ENCODE measurements at places on chromosomes 3 and 15.
A peak's percentile ranks its signal among the peaks of the same experiment; 100 is the strongest.

DNA sequence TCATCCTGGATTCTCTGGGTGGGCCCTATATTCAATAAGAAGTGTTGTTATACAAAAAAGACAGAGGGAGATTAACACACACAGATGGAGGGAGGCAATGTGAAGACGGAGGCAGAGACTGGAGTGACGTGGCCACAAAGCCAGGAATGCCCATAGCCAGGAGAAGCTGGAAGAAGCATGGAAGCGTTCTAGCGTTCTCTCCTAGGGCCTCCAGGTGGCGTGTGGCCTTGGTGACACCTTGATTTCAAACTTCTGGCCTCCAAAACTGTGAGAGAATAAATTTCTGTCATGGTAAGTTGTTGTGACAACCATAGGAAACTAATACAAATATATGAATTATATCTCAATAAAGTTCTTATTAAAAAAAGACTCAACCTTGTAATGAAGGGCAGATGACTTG, 21.3 kb downstream of the THBS1 start:
- no peak for DNase-seq

- DNase-seq, result no peak
Measured at GRCh38 chr15:53836618-53837017, 77.2 kb upstream of the WDR72 start.

DNA sequence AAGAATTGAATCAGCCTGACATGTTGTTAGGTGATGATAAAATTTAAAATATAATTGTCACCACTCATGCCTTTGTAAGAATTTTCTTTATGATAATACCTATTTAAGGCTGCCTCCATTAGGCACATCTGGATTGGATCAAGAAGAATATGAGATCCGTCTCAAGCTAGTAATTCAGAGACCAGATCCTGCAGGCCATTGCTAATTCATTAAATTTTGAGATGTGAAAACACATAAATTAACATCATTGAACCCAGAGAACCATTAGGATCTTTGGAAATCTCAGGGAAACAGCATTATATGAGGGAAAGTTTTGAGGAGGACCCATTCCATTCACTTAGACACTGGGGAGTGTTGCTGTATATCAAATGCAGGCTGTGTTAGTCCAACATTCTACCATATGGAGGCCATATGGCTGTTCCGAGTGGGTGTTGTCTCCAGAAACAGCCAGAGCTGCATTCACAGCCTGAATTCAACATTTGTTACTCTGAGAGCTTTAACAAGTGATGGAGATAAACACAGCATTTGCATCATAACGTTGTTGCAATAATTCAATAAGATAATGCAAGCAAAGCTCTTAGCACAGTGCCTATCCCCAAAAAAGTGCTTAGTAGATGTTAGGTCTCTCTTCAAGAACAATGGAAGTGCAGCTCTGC, 67.4 kb downstream of the DTWD1 start:
- no peak for DNase-seq

DNA sequence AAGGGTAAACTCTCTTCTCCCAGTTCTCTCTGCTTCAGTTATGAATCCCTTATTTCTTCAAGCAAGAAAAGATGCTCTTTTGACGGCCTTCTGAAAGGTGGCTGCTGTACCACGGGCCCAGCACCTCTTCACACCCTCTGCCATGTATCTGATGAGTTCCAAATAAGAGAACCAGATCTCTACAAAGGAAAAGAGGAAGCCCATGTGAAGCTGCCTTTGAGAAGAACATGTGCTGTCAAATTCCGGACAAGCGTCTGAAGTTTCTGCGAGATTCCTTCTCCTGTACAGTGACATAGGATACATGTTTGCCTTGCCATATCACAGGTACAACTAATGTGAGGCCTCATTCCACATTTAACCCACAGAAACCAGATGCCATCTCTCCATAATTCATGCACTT, 59.2 kb downstream of the SH3BP5 start:
- no peak for DNase-seq

- DNase-seq, result no peak
Measured at GRCh38 chr15:43932907-43933306, 106.1 kb downstream of the WDR76 start.

- peak; percentile 17 for DNase-seq
Measured at GRCh38 chr15:99755692-99756409, 22.6 kb upstream of the LYSMD4 start.

GRCh38 chr15:99818872-99819271, 85.6 kb upstream of the LYSMD4 start:
- no peak for DNase-seq

GRCh38 chr3:149448331-149448831, 26.1 kb upstream of the TM4SF4 start:
- DNase-seq, result no peak

DNA sequence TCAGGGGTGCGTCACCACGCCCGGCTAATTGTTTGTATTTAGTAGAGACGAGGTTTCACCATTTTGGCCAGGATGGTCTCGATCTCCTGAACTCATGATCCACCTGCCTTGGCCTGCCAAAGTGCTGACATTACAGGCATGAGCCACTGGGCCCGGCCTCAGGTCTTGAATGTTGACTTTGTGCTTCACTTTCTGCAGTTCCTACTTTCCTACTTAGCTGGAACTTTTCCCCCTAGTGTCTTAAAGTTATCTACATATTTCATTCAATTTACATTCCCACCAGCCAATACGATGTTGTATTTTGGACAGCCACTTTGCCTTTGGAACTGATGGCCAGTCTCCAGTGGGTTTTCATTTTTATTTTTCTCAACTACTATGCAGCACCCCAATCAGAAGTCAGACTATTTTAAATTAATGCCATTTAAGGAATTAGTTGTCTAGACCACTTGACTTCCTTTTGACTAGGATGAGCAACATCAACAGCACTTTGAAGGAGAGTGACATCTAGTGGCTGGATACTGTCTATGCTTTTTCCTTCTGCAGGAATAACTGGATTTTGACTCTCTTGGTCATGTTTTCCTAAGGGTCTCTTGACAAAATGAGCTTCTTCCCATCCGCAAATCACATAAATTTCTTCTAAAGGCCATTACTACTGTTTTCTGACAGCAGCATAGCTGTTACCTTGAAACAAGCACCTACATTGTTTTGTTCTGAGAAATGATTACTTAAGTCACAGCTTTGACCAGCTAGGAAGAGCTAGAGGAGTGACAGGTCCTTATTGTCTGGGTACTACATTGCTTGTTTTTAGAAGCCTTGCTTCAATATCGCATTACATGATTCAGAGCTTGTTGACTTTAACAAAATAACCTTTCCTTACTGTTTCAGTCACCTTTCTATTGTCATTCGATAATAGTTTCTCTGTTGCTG, 140.2 kb downstream of the ITPR1 start:
- no peak for DNase-seq

DNA sequence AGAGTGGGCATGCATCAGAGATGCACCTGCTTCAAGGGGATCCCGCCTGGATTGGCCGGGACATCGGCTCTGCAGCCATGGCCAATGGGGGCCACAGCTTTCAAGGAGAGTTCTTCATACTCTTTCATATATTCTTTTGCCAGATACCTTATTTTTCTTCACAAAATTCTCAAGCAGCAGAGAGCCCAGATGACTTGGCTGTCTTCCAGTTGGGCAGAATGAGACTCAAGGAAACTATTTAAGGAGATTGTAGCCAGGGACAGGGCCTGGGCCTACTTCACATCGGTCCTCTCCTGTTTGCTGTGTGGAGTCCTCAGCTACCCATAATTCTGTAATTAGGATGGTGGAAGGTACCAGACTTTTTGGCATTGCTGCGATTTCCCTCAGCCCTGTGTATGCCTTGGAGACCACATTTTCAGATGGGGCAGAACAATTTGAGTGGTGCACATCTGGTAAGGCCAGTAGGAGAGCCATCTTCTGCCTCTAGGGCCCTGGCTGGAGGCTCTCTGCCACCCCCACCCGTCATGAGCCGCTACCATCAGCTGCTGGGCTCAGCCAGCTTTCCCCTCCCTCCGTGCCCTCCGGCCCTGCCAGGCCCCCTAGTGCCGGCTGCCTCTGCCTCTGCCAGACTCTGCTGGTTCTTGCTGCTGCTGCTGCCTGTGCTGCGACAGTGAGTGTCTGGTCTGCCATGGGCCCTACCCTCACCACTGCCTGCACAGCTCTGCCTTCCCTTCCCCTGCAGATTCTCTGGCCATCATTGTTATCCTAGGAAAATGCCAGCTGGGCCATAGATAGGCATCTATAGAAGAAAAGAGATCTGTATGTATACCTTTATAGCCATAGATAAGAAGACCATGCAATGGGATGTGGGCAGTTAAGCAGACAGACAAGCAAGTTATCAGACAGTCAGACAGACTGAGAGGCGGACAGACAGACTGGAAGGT, 6.7 kb downstream of the PLIN1 start:
- DNase-seq, result no peak

DNA sequence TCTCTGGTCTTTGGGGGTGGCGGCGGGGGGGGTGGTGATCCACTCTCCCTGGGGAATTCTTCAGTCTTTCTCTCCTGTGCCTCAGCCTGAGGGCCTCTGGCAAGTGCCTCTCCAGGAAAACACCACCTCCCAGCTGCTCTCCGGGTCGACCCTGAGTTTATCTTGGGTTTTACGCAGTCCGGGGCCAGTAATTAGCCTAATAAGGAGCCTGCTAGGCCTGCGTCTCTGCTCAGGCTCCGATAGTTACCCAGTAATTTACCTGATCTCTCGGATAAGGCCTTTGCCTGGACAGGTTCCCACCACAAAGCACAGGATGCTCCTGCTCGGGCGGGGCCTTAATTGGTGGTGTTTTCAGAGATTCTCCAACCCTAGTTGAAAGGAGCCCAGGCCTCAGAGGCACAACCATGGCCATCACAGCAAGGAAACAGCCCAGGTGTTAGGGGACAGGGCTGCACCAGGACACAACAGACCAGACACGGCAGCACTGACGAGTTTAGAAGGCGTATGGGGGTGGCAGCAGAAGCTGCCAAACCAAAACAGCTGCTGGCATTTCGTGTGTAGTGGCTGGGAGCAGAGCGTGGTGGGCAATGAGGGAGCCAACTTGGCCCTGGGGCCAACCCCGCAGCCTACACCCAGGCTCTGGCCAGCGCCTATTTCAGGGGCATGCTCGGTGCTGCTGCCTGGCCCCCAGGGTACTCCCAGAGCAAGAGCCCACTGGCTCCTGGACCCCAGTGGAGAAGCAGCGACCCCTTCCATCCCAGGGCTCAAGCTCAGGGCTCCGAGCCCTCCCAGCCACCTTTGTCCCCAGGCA, 71.4 kb downstream of the KLF13 start:
- DNase-seq, result no peak

DNA sequence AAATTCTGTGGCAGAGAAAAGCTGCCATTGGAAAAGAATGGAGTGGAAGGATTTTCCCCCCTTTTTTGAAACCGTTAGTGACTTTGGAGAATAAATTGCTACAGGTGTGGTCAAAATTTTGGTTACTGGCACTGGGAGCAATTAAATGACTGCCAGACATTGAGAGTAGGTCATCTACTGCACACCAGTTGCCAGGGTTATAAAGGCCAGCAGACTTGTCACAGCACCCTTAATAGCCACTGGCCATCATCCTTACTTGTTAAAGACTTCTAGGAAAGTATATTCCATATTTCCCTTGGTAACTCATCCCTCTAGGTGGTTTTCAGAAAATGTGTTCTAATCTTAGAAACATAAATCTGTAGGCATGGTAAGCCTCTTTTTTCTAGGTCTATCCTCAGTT, 8.0 kb downstream of the PIK3CA start:
- DNase-seq, result no peak

- no peak for DNase-seq
Measured at GRCh38 chr15:40357246-40357645, 773 bp upstream of the DISP2 start.

GRCh38 chr3:133293397-133294110, 106.3 kb upstream of the BFSP2 start:
- DNase-seq, result no peak

- DNase-seq, result no peak
Measured at GRCh38 chr3:117532268-117532667, 822.7 kb downstream of the TUSC7 start.

GRCh38 chr3:52204337-52205073, 6.5 kb downstream of the ALAS1 start:
- no peak for DNase-seq

DNA sequence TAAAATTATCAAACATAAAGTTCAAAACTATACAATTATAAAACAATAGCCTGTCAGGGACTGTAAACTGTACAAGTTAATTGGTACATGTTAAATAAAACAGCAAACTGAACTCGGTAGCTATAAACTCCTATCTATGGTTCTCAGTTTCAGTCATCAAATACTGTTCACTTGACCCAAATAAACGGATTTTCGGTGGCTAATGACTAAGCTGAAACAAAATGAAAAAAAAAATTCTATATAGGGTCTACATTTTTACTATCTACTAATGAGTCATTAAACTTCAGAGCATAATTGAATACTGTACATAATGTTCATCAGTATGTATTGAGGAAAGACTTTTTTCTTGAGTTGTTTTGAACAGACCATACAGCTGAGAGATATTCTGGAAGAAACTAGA, 6.6 kb downstream of the PROK2 start:
- DNase-seq, result no peak

GRCh38 chr3:100614941-100615340, 5.5 kb downstream of the ADGRG7 start:
- DNase-seq, result no peak

DNA sequence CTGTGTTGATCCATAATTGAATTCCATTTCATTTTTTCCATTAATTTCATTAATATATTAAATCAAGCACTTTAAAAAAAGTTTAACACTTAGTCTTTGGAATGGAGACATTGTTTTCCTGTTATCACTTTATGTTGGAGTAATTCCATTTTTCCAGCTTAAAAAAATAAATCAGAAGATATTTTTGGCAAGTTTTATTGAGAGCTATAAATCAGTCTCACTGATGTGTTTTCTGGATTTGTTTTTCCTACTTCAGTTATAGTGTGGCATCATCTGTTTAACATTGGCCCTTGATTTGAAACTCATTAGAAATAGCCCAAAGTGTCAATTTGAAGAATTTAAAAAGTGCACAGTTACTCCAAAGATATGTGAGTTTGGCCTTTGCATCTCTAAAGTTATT, 53.1 kb downstream of the MAP2K5 start:
- no peak for DNase-seq

GRCh38 chr3:183802989-183803388, 22.4 kb downstream of the MAP6D1 start:
- DNase-seq, result no peak

GRCh38 chr3:190605385-190605784, 91.5 kb downstream of the IL1RAP start:
- no peak for DNase-seq

DNA sequence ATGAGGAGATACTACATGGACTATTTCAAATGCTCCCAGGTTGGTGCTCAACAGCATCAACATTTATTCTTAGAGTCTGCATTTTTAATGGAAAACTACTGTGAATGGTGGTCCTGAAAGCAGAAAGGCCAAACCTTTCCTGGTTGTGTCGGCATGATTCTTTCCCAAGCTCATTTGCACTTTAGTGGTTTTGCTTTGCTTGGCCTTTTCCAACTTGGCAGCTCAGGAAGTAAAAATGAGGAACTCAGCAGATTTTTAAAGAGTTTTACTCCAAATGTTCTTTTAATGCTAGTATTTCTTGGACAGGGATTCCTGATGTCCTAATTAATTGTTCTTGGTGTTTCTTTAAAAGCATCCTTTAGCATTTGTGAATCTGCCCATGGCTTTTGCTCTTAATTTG, 197.4 kb downstream of the SLC9A9 start:
- DNase-seq, result no peak
